Activated T-helper 2 cell treated with anti-CD3 and anti-CD28 coated beads, Interferon-gamma antibody, Interleukin-2, Interleukin-4, amounts not matched to agents 10 μg/mL and 5 μg/mL and 100 μg/mL, durations not matched to agents 14 hours and 24 hours and 36 hours (primary cell): ENCODE measurements at places on chromosomes 3 and 15. TPM values are rescaled to one million over a fixed set of nuclear protein-coding genes. Genes with fewer than 3 reads are reported as not detected.

The CP gene
- total RNA-seq, result not detected in 2 replicates

The CDCP1 gene
- total RNA-seq, result 7.4 and 8.1 TPM in 2 replicates

DNA sequence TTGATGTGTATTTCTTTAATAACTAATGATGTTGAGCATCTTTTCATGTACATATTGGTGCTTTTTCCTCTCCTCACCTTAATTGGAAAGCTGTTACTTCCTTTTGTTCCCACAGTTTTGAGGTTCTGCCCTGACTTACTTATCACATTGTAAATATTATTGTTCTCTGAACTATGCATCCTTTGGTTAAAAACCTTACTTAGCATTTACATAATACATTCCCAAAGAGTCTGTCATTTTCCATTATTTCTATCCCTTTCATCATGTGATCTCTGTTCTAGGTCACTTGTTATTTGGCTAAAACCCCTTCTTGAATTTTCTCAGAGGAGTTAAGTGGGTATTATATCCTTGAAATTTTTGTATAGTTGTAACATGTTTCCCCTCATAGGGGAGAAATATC, 33.0 kb downstream of the SLC12A6 start:
- no peak overlapping the region for H3K4me3 ChIP-seq
- peaks cover 15% of the 10 kb centered on the region for H3K4me1 ChIP-seq
- no peak for DNase-seq
- no peaks in the 10 kb centered on the region for H3K27me3 ChIP-seq

The WNT5A gene
- 0.05 TPM in 2 replicates for total RNA-seq

The SLC25A36 gene
- 69.5 and 71.8 TPM in 2 replicates for total RNA-seq

The FOXL2NB gene
- total RNA-seq, result not detected in 2 replicates

DNA sequence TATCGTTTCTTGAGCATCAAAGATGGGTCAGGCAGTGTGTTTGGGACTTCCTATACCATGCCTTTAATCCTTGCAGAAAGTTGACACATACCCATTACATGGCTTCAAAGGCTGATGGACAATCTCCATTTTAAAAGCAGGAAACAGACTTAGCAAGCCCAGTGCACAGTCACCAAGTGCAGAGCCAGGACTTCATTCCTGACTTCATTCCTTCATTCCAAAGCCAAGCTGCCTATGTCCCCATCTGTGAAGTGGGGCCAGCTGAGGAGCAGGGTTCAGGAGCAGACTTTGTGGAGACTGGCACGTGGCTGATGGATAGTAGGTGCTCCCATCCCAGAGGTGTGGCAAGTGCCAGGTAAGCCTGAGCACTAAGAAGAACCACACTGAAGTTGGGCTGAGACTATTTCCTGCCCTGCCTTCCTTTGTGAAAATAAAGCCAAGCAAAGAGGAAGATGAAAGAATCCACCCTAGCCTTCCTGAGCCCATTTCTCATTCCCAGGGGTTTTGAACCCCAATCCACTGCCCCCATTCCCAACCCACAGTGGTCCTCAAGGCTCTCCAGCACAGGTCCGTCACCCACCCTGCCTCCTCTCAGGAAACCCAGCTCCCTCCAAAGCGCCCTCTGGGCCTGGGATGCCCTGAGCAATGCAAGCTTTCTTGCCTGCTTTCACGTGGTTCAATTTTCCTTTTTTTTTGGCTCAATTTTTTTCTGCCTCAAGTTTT, 1.8 kb downstream of the CX3CR1 start:
- H3K36me3 ChIP-seq, result no peaks in the 10 kb centered on the region
- peaks cover 28% of the 10 kb centered on the region for H3K4me1 ChIP-seq
- H3K4me3 ChIP-seq, result no peak overlapping the region
- no peak overlapping the region for H3K27ac ChIP-seq

- H3K4me1 ChIP-seq, result peaks cover 2% of the 10 kb centered on the region
- peaks cover 27% of the 10 kb centered on the region for H3K27me3 ChIP-seq
Observed at GRCh38 chr3:124829819-124830554, 57.2 kb downstream of the ITGB5 start.

The AMT gene
- 3.9 and 5.0 TPM in 2 replicates for total RNA-seq

The PAK2 gene
- 103 and 107 TPM in 2 replicates for total RNA-seq

The ADGRG7 gene
- not detected in 2 replicates for total RNA-seq

The CELSR3 gene
- total RNA-seq, result 16.0 and 16.5 TPM in 2 replicates

DNA sequence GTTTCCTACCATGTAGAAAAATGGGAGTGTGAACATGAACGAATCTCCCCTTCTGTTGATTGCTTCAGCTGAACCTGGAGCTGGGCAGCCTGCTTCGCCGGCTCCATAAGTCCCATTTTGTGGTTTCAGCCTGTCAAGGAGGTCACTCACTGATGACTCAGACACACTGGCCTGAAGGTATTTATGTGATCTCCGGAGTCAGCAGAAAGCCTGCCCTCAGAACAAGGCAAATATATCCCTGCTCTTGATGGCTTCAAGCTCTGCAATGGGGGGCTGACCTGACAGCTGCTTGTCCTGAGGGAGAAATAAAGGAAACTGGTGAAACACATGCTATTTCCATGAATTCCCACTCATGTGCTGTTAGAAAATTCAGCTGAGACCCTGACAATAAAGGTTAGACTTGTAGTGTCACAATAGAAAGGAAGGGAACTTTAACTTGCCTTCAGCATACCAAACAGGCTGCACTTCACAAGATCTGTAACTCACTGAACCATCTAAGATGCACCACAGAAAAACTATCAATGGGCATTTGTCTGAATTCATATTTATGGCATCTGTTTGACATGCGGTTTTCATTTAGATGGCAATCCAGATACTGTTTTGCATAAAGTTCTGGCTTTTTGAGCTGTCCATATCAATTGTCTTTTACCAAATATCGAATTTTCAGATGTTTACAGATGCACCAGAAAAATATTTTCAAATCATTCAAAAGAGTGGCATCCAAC, 282.0 kb upstream of the VEPH1 start:
- H3K36me3 ChIP-seq, result no peaks in the 10 kb centered on the region
- no peak for DNase-seq
- no peaks in the 10 kb centered on the region for H3K27me3 ChIP-seq
- no peak overlapping the region for H3K27ac ChIP-seq
- no peak overlapping the region for H3K4me3 ChIP-seq

The MUSTN1 gene
- 1.9 and 2.6 TPM in 2 replicates for total RNA-seq

The SLC28A2 gene
- not detected in 2 replicates for total RNA-seq

- H3K4me1 ChIP-seq, result no peaks in the 10 kb centered on the region
- no peak for DNase-seq
- H3K27ac ChIP-seq, result no peak overlapping the region
- H3K36me3 ChIP-seq, result peaks cover 84% of the 10 kb centered on the region
- no peak overlapping the region for H3K4me3 ChIP-seq
Observed at GRCh38 chr3:171123915-171124314, 97.4 kb upstream of the SLC2A2 start.

GRCh38 chr3:9311228-9311627, 51.6 kb upstream of the THUMPD3 start:
- peaks cover 6% of the 10 kb centered on the region for H3K27me3 ChIP-seq
- H3K4me1 ChIP-seq, result no peaks in the 10 kb centered on the region
- DNase-seq, result no peak
- H3K27ac ChIP-seq, result no peak overlapping the region
- H3K36me3 ChIP-seq, result no peaks in the 10 kb centered on the region

GRCh38 chr3:122671553-122671952, 9.1 kb upstream of the PARP14 start:
- no peaks in the 10 kb centered on the region for H3K27me3 ChIP-seq
- DNase-seq, result no peak
- H3K36me3 ChIP-seq, result peaks cover 4% of the 10 kb centered on the region
- no peak overlapping the region for H3K4me3 ChIP-seq
- no peak overlapping the region for H3K27ac ChIP-seq
